ENCODE measurements at places on chromosomes 4 and X.

- DNase-seq, result no peak
These were observed 1.4 kb downstream of the CXXC4 start for GRCh38 chr4:104493081-104493831.

DNA sequence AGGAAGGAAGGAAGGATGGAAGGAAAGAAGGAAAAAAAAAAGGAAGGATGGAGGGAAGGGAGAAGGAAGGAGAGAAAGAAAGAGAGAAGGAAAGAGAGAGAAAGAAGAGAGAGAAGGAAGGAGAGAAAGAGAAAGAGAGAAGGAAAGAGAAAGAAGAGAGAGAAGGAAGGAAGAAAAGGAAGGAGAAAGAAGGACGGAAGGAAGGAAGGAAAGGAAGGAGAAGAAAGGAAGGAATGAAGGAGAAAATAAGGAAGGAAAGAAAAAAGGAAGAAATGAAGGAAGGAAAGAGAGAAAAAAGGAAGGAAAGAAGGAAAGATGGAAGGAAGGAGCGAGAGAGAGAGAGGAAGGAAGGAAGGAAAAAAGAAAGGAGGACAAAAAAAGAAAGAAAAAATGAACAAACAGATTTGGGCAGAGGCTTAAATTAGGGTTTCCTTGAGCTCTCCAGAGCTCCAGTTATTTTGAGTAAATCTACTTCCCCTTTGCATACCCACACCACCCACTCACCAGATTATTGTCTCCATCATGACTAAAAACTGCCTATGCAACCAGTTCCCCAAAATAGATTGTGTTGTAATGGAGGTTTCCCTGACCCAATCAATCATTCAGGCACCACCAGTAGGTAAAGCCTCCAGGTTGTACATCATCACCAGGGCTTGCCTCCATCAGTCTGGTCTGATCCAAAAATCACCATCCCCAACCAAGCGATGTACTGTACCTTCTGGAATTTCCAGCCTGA is 1722.9 kb upstream of the PCDH10 start:
- DNase-seq, result no peak

DNA sequence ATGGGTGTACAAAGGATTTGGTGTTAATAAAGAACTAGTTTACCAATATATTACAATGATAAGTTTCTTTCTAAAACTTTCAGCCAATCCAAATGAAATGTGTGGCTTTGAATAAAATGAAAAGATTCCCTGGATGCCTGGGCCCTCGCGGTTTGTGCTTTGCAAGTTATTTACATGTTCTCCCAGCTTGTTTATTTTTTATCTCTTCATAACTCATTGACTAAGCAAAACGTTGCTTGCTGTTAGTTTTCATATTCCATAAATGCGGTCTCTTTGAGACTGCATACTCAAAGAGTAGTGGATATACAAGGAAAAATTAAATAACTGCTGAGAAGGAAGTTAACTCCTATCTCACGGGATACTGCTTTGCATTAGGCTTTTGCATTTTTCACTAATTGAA is 26.0 kb downstream of the FHDC1 start:
- no peak for DNase-seq

DNA sequence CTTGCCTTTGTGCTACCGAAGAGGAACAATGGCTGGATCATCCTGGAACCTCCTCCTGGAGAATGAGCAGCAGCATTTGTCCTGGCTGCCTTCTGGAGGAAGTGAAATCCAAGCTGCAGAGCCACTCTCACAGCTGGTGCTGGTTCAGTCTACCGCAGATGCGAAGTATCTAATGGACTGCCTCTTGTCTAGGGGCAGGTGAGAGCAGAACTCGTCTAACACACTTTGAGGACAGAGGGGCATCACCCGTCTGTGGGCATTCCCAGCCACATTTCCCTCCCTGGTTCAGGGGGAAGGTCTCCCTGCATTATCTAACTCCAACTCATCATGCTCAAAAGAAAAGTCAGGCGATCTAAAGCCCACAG is 338.2 kb upstream of the GATB start:
- no peak for DNase-seq

DNA sequence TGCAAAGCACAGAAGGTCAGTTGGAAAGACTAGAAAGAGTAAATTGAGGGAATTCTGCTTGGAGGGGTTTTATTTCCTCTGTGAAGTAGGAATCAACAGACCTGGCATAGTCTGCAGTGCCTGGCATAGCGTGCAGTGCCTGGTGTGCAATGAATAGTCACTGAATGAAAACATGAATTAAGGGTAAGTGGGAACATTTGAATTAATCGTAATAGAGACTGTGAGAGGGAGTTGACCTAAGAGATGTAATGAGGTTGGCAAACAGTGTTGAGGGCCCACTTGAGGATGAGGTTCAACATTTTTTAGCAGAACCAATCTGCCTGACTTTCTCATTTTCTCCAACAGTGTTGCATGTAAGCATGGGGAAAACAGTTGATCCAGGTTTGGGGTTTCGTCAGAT is 377.2 kb upstream of the FTHL17 start:
- no peak for DNase-seq

DNA sequence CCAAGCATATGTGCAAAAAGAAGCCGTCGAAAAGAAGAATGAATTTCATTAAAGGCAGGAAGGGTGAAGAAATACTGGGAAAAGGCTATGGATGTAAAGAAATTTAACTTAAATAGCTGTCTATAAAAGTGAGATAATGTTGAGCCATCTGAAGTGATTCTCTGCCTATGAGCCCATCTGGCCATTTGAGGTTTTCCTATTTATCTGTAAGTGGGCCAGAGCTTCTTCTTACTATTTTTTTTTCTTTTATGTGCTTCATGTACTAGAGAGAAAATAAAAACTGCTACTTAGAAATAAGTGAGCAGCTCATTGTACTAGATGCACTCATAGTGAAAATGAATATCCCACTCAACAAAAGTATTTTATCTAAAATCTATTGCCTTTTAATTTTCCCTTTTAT is 725.7 kb downstream of the FSTL5 start:
- DNase-seq, result no peak

DNA sequence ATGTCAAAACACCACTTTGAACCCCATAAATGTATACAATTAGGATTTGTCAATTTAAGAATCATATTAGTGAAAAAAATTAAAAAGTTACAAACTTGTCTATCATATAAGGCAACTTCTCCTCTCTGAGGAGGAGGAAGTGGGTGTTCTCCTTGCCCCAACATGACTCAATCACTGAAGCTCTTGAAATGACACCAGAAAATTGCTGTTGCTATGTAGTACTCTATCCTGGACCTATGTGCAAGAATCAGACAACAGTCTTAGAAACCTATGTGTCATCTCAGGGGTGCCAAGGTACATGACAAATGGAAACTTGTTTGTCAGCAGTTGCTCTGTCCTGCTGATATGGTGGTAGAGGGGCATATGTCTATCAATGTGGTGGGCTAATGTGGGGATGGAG is 47.7 kb downstream of the HMGB3 start:
- no peak for DNase-seq

- DNase-seq, result no peak
These were observed 28.3 kb upstream of the MAGEC2 start for GRCh38 chrX:142233400-142233799.

DNA sequence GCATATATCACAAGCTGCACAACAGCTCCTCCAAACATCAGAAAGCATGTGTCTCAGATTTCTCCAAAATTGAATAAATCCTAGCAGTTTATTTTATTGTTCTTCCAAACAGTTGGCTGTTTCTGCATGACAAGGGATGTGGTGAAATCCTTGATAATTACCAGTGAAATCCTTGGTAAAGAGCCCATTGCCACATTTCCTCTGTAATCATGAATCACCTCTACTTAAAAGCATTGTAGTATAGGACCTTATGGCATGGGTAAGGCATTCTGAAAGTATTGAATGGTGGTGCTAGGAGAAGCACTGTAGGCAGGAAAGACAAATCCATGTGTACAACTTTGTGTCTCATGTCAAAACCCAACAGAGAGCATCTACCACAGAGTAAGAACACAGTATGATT is 135.8 kb upstream of the NDST3 start:
- no peak for DNase-seq

- DNase-seq, result no peak
These were observed 38.2 kb upstream of the ABCG2 start for GRCh38 chr4:88196523-88197185.

- DNase-seq, result no peak
These were observed 1.2 kb downstream of the TCEANC start for GRCh38 chrX:13654116-13654515.

DNA sequence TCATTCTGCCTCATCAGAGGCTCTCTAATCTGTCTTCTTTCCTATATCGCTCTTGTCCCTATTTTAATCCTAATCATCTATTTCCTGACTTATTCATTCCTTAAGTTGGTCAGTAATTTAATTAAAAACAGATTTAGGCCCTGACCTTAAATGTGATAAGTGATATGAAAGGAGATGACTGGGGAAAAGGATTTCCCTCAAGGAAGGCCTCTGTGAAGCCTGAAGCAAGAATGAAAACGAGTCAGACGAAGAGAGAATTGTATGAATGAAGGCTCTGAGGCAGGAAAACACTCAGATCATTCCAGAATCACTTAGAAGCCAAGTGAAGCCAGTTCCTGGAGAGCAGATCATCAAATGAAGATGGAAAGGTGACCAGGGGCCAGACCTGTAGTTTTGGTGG is 22.1 kb downstream of the PKD2 start:
- no peak for DNase-seq

GRCh38 chr4:108109997-108110416 is 58.7 kb downstream of the LEF1 start:
- DNase-seq, result no peak

- no peak for DNase-seq
These were observed 9.9 kb downstream of the TACC3 start for GRCh38 chr4:1731180-1731579.

- no peak for DNase-seq
These were observed 4.4 kb upstream of the PRKX start for GRCh38 chrX:3717742-3718420.

GRCh38 chr4:176499518-176499917 is 179.8 kb downstream of the SPCS3 start:
- no peak for DNase-seq

DNA sequence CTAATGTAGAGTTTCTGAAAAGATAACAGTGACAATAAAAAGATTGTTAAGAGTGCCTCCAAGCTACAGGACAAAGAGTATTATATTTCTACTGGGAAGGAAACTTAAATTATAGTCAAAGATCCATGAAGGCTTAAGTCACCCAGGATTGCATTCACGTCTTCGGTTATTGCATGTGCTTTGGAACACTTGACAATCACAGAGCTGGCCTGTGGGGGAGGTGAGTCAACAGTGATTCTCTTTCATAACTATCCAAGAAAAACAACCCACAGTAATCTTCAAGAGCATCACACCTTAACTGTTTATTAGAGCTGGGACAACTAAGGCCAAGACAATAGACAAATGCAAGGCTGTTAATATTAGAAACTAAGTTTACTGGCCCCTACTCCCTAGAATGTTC is 40.3 kb downstream of the PDGFC start:
- no peak for DNase-seq

DNA sequence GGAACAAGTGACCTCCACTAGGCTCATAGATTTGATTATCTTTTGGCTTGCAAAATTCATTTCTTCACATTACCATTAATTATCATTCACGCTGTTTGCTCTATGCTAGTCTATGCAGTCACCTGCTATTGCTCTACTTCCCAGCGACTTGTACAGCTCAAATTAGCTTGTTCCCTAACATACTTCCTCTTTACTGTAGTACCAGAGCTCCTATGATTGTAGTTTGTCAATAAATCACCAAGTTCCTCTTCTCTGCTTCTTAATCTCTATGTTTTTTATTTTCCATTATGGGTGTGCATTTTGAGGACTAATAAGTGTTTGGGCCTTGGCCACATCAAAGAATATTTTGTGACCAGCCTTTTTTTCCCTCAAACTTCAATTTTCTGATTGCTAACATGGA is 6.2 kb upstream of the GSPT2 start:
- no peak for DNase-seq

DNA sequence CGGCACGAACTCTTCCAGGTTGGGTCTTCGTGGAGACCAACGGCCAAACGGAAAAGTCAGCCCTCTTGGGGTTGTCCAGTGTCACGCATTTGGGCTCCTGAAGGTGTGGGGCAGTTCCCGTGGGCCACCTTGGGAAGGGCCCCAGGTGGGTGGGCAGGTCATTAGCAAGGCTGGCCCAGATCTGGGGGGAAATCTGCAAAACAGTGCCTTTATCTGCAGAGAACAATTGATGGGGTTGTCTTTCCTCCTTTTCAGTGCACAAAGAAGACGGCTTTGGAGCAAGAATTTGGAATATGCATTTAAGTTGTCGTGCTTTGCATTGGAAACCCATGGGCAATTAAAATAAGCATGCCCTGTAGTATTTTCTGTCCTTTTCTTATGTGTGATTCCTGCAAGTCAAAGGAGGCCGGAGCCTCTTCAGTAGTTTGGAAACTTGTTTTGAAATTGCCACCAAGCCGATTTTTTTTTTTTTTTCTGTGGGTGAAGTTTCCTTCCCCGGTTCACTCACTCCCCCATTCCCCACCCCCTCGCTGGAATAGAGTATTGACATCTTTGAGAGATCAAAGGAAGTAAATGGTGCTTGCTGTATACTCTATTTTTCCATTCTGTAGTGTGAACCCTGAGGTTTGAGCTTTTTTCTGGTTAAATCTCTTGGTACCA is 9.8 kb downstream of the ZIC3 start:
- DNase-seq, result no peak
